G401 (cell line): ENCODE measurements at places on chromosomes 2 and 18. TPM values are rescaled to one million over a fixed set of nuclear protein-coding genes. Genes with fewer than 3 reads are reported as not detected.

The PHLPP1 gene
- 5.8 and 6.6 TPM in 2 replicates for total RNA-seq

The WDPCP gene
- 13.8 and 15.3 TPM in 2 replicates for total RNA-seq

The TXNDC2 gene
- total RNA-seq = 0.06 TPM in 1 of 2 replicates, not detected in the other

The KIF1A gene
- 15.3 and 24.9 TPM in 2 replicates for total RNA-seq

The CNTNAP5 gene
- total RNA-seq = not detected in 2 replicates

The THAP4 gene
- 85.0 and 86.2 TPM in 2 replicates for total RNA-seq

The CAMKMT gene
- 1.6 and 6.5 TPM in 2 replicates for total RNA-seq

The LRP2 gene
- total RNA-seq = not detected in 2 replicates

The CXCR4 gene
- not detected in 2 replicates for total RNA-seq

The DRC1 gene
- total RNA-seq = not detected in 2 replicates

The SPIRE1 gene
- total RNA-seq = 32.9 and 35.0 TPM in 2 replicates

The CRACDL gene
- 0.43 and 2.9 TPM in 2 replicates for total RNA-seq

The PUS10 gene
- 7.1 and 8.2 TPM in 2 replicates for total RNA-seq

The TSPYL6 gene
- not detected in 2 replicates for total RNA-seq

The OR6B2 gene
- not detected in 2 replicates for total RNA-seq

The SH2D6 gene
- total RNA-seq = not detected in 2 replicates

The SPC25 gene
- total RNA-seq = 19.0 and 32.4 TPM in 2 replicates

The CHST9 gene
- not detected in 2 replicates for total RNA-seq

The CLEC4F gene
- 0.17 and 0.18 TPM in 2 replicates for total RNA-seq

The SPDYA gene
- 0.17 and 1.7 TPM in 2 replicates for total RNA-seq

The ANKRD12 gene
- total RNA-seq = 3.3 and 7.9 TPM in 2 replicates

The TPRKB gene
- total RNA-seq = 46.0 and 63.8 TPM in 2 replicates

The ERBB4 gene
- not detected in 2 replicates for total RNA-seq

The HTR2B gene
- 4.6 and 5.4 TPM in 2 replicates for total RNA-seq

The EVX2 gene
- total RNA-seq = not detected in 2 replicates

The COBLL1 gene
- not detected in 2 replicates for total RNA-seq

The UGGT1 gene
- 18.1 and 19.3 TPM in 2 replicates for total RNA-seq

The NGEF gene
- total RNA-seq = 0.31 and 0.75 TPM in 2 replicates

The GALNT1 gene
- total RNA-seq = 192 and 279 TPM in 2 replicates

The DYSF gene
- 0.18 and 3.8 TPM in 2 replicates for total RNA-seq

The CDKL4 gene
- total RNA-seq = 1.6 TPM in 1 of 2 replicates, not detected in the other

The VWA3B gene
- not detected in 2 replicates for total RNA-seq

The LRP1B gene
- not detected in 2 replicates for total RNA-seq

The GPAT2 gene
- not detected in 2 replicates for total RNA-seq

The FAM237A gene
- total RNA-seq = not detected in 2 replicates

The SLC35F6 gene
- total RNA-seq = 15.8 and 27.5 TPM in 2 replicates

The ZRANB3 gene
- 9.4 and 19.8 TPM in 2 replicates for total RNA-seq

The NOSTRIN gene
- not detected in 2 replicates for total RNA-seq

The ABCB11 gene
- total RNA-seq = not detected in 2 replicates

The GKN1 gene
- total RNA-seq = not detected in 2 replicates

The RBM44 gene
- 0.10 and 0.25 TPM in 2 replicates for total RNA-seq

The SLC5A7 gene
- not detected in 2 replicates for total RNA-seq

The PDE11A gene
- total RNA-seq = 2.6 and 3.2 TPM in 2 replicates

The SERPINB2 gene
- not detected in 2 replicates for total RNA-seq

The PLCL1 gene
- not detected in 2 replicates for total RNA-seq

The CBLN2 gene
- total RNA-seq = 0.24 and 1.8 TPM in 2 replicates
